NCI-H446 (cell line): ENCODE measurements at places on chromosomes 6 and 20.

GRCh38 chr6:5587648-5588047 lies 326.3 kb downstream of the FARS2 start:
- DNase-seq = no peak

DNA sequence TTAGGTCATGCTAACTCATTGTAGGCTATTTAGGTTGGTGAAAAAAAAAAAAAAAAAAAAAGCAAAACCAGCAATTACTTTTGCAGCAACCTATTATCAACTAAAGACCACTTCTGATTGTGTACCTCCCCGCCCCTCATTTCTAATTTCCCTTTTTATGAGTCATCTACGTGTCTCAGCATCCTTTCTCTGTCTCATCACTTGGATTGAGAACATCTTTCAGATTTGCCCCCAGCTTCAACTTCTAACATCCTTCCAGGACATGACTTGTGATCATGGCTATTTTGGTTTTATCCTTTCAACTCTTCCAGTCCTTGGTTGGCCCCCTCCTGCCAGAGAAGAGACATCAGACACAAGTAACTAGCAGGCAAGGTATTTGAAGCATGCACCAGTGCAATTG lies 156.7 kb upstream of the CCN2 start:
- DNase-seq = no peak

- DNase-seq = no peak
Measured at GRCh38 chr6:130526466-130526865, 160.6 kb downstream of the TMEM200A start.

DNA sequence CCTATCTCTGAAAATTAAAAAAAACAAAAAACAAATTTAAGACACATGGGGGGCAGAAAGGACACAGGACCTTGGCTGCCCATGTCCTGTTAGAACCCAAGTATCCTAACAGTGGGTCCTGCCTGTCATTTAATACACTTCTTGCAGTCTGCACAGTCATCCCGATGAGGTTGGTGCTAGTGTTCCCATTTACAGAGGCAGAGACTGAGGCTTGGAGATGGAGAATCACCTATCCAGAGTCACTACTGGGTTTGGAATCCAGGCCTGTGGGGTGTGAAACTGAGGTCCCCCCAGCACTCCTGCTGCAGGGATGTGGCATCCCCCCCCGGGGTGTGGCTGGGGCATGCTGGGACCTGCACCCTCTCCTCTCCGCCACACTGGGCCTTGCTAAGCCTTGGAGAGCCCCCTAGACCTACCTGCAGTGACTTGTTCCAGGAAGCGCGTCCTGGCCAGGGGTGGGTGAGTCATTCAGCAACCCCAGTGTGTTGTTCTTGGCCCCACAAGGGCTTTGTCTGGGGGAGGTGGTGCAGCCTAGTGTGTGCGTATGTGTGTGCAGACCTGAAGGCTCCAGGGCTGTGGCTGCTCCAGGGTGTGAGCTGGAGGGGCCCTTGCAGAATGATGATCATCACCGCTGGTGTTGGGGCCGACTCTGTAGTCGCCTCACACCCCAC lies 49.7 kb downstream of the BCAS4 start:
- no peak for DNase-seq

GRCh38 chr6:88008411-88008810 lies 39.2 kb upstream of the SPACA1 start:
- DNase-seq = no peak

DNA sequence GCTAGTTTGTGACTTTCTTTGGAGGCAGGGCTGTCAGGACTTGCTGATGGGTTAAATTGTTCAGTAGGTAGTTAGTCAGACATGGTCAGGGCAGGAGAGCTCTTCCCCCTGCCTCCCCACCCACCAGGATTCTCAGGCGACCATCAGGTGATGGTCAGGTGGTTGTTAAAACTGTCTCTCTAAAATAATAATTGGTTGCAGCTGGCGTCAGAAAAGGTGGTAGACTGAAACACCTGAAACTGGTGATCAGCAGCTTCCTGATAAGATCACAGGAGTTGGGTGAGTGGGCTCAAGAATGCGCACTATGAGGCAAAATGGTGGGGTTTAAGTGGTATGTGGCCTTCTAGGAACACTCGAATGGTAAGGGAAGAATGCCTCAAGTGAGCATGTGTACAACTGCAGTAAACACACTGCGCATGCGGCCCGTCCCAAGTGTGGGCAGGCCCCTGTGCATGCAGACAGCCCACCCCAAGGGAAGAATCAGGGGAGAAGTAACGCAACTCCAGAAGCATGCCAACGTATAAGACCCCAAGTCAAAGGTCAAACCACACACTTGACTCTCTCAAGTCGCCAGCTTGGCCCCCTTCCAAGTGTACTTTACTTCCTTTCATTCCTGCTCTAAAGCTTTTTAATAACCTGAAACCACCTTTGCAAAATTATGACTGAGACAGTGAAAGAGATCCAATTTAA lies 7.9 kb upstream of the BLCAP start:
- no peak for DNase-seq

DNA sequence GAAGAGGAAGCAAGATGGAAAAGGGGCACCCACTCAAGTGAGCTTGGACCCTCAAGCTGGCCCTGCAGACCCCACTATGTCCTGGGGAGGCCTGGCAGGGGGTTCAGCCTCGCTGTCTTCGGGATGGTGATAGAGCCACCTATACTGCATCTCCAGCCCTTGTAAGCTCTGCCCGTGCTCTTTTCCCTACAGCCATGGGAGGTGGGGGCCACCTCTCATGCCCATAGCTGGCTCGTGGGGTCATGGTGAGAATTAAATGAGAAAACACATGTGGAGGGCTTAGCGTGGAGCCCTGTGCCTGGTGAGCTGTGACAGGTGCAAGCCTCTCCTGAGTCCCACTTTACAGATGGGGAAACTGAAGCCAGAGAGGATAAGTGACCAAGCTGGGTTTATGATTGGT lies 27.7 kb downstream of the PCK1 start:
- no peak for DNase-seq

- DNase-seq = peak; percentile 72
Measured at GRCh38 chr6:159473475-159474263, 219.4 kb downstream of the SOD2 start.

DNA sequence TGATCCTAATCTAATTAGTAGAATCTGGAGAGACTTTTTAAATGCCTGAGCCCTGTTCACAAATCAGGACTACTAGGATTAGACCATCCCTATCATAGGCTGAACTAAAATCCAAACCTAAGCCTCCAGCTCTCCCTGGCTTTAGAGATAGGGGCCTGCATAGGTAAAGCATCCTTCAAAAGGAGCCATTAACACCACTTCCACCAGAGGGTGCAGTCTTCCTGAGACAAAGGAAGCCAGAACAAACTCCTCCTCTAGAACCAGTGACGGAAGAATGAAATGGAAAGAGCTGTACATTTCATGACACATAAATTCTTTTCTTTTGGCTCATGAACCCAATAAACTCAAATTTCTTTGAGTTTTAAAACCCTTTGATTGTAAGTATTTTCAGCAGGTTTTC lies 291.2 kb upstream of the ADGRB3 start:
- DNase-seq = peak; percentile 65

DNA sequence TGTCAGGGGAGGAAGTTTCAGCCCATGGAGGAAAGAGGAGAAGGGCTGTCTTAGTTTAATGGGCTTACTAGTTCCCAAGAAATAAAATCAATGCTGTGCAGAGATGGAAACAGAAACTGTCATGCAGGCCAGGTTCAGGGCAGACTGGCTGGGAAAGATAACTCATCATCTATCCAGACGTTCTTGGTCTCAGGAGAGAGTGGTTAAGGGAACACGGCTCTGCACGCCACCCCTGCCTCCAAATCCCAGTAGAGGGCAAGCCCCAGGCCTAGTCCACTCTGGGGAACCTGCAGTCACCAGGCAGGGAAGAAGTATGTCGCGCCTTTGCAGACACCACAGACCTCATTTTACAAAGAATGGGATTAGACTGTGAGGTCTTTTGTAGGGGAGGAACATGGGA lies 12.5 kb downstream of the ALDH8A1 start:
- DNase-seq = no peak

DNA sequence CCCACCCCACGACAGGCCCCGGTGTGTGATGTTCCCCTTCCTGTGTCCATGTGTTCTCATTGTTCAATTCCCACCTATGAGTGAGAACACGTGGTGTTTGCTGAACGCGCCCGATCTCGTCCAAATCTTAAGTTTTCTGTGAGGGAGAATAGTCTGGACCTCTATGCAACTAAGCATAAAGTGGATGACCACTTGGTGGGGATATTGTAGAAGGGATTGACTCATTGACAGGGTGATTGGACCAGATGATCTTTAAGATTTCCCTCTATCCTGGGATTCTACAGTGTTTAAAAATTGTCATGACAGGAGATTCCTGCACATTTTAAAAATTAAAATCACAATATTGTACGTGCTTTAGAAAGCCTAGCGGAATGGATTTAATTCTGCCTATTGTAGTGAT lies 141.3 kb downstream of the TRMT11 start:
- DNase-seq = no peak

GRCh38 chr6:168996356-168996625 lies 257.4 kb downstream of the THBS2 start:
- DNase-seq = no peak

- DNase-seq = no peak
Measured at GRCh38 chr20:57212534-57213276, 53.7 kb downstream of the BMP7 start.

DNA sequence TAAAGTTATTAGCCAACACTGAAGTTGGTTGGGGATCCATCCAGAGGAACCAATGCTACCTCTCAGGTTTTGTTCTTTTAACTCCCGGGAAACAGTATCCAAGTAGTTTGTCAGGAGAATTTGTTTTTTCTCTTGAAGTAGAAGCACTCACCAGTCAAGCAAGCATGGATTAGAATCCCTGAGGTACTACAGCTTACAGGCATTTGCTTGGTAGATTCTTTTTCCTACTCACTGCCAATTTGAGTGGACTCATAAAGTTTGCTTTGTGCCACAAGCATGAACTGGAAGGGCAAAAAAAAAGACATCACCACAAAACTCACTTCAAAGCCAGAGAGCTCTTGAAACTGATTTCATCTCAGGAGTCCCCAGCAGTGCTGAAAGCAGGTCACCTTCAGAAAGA lies 167.4 kb downstream of the MBOAT1 start:
- no peak for DNase-seq

DNA sequence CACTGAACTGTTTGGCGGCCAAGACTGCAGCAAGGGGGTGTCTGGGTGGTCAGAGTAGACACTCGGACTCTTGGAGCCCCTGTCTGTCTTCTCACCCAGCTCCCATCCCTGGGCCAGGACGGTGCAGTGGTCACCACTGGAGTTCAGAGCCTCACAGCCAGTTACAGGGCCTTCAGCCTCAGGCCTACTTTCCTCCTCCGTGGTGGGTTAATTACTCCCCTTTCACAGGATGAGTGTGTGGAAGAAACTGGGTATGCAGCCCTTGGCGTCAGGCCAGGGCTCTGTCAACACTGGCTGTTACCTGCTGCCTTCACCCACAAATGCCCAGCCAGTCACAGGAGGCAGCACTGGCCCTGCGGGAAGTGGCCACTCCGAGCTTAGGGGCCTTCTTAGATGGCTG lies 1.8 kb upstream of the YTHDF1 start:
- no peak for DNase-seq

GRCh38 chr20:555976-556385 lies 12.4 kb upstream of the CSNK2A1 start:
- no peak for DNase-seq

GRCh38 chr20:55229451-55229850 lies 754.1 kb downstream of the DOK5 start:
- no peak for DNase-seq

DNA sequence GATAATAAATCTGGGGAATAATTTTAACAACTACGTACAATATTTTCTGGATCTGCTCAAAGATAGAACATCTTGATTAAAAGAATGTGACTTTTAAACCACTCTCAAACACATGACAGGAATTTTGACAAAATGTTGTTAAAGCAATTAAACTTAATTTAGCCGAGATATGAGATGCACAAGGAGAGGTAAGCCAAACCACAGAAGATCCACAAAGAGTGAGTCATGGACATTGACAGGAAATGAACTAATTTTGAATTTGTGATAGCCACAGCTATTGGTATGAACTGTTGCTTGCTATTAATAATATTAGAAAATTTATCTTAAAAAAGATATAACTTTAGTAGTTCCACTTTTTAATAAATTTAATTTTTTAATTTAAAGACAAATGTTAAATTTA lies 27.8 kb upstream of the VGLL2 start:
- no peak for DNase-seq

DNA sequence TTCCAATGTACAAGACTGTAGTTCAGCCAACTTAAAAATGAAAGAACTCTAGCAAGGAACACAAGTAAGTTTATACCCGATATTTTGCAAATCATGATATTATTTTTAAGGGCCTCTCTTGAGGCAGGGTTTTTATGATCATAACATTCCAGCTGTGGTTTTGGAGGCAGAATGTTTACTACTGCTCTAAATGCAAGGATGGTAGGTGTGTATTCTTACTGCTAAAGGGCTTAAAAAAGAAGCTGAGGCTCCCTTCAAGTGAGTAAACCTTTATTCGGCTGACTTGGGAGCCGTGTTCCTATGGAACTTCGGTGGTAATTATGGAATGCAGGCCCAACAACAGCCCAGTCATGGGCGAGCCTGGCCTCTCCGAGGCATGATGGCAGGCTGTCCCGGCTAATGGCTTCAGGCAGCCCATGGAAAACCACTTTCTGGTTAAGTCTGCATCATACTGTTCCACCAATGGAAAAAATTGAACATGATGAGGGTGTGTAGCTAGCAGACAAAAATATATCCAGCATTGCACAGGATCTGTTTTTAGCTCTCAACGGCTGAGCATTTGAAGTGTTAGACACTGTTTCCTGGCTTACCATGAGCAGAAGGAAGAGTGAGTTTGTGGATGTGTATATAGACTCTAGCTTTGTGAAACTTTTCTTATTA lies 111.5 kb downstream of the TIAM2 start:
- DNase-seq = no peak

DNA sequence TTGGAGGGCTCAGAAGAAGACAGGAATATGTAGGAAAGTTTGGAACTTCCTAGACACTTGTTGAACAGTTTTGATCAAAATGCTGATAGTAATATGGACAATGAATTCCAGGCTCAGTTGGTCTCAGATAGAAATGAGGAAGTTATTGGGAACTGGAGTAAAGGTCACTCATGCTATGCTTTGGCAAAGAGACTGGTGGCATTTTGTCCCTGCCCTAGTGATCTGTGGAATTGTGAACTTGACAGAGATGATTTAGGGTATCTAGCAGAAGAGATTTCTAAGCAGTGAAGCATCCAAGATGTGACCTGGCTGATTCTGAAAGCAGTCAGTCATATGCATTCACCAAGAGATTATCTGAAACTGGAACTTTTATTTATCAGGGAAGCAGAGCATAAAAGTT lies 45.1 kb downstream of the FRK start:
- DNase-seq = no peak

- no peak for DNase-seq
Measured at GRCh38 chr6:44540881-44541280, 153.4 kb downstream of the CDC5L start.
